ENCODE measurements at places on chromosomes 16 and 17. TPM values are rescaled to one million over a fixed set of nuclear protein-coding genes. Genes with fewer than 3 reads are reported as not detected.

- no peak overlapping the region for H3K27ac ChIP-seq
- peak overlapping the region; percentile 93 for H3K4me3 ChIP-seq
- no peaks in the 10 kb centered on the region for H3K36me3 ChIP-seq
- no peaks in the 10 kb centered on the region for H3K27me3 ChIP-seq
Observed at GRCh38 chr17:60390186-60390585, 1.7 kb downstream of the USP32 start.

DNA sequence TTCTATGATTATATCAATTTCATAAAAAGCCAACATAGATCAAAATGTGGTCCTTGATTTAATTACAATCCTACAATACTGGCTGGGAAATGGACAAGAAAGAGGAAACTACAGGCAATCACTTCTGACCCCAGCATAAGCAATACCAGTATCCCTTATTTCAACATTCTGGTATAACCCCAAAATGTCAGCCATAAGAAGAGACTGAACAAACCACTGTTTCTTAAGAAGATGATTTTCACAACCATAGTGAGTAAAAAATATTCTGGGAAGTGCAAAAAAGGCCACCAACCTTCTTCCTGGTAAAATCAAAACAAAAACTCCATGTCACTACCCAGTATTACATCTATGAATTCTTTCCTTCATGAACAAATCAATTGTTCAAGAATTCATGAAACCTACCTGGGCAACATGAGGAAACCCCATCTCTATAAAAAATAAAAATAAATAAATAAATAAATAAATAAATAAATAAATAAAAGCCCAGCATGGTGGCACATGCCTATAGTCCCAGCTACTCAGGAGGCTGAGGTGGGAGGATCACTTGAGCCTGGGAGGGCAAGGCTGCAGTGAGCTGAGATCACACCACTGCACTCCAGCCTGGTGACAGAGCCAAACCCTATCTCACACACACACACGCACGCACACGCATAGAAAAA is 7.5 kb downstream of the N4BP1 start:
- H3K4me1 ChIP-seq = peaks cover 51% of the 10 kb centered on the region
- H3K27me3 ChIP-seq = no peaks in the 10 kb centered on the region
- H3K4me3 ChIP-seq = no peak overlapping the region
- peak overlapping the region; percentile 56 for H3K27ac ChIP-seq
- no peak for DNase-seq
- H3K36me3 ChIP-seq = peaks cover 20% of the 10 kb centered on the region

DNA sequence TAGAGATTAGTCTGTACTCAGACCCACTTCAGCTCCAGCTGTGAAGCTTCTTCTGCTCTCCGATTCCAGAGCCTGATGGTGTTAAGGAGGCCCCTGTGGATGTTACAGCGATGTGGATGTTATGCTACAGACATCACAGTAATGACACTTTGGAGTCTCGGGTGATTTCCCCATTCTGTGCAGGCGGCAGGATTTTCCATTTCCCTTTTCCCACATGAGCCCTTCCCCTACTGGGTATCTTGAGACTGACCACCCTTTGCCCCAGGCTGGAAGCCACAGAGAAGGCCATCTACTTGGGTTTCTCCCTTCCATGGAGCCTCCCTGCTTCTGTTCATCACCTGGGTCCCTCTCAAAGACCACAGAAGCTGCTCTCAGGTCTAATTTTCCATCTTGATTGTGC is 78.3 kb downstream of the KCNJ12 start:
- no peak for DNase-seq
- peaks cover 31% of the 10 kb centered on the region for H3K4me1 ChIP-seq
- H3K27me3 ChIP-seq = peaks cover 21% of the 10 kb centered on the region
- no peak overlapping the region for H3K27ac ChIP-seq

- H3K36me3 ChIP-seq = peaks cover 31% of the 10 kb centered on the region
- peaks cover 37% of the 10 kb centered on the region for H3K4me1 ChIP-seq
- H3K4me3 ChIP-seq = no peak overlapping the region
Observed at GRCh38 chr17:27562777-27563455, 68.1 kb upstream of the LGALS9 start.

DNA sequence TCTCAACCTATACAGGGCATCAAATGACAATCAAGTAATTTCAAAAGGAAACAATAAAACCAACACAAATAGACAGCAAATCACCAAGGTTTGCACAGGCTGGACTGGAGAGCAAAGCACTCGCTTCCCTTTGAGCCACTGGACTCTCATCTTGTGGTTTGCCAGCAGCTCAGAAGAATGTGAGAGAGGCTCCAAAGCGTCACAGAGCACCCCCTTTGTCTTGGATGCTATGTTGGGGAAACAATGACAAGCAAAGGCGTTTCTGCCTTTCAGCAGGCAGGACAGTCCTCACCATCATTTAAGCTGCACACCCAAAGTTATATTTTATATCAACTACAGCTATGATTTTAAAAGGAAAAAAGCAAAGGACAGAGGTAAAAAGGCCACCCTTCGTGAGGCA is 13.2 kb downstream of the SLC6A4 start:
- no peaks in the 10 kb centered on the region for H3K36me3 ChIP-seq
- no peaks in the 10 kb centered on the region for H3K27me3 ChIP-seq
- no peaks in the 10 kb centered on the region for H3K4me1 ChIP-seq
- no peak overlapping the region for H3K27ac ChIP-seq

GRCh38 chr17:27526604-27527002 is 70.4 kb downstream of the KSR1 start:
- peaks cover 3% of the 10 kb centered on the region for H3K36me3 ChIP-seq
- no peak overlapping the region for H3K4me3 ChIP-seq
- peaks cover 64% of the 10 kb centered on the region for H3K4me1 ChIP-seq

DNA sequence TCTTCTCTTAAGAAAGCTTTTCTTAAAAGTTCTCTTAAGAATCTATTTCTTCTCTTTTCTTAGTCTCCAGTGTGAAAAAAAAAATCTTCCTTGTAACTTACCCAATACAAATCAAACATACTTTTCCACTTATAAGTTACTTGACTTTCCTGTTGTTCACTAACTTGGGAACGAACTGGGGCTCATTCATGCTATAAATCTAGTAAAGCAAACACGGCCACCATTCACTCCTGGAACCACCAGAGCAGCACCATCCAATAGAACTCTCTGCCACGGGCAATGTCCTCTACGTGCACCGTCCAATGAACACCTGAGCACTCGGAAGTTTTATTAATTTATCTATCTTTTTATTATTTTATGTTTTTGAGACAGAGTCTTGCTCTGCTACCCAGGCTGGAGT is 20.8 kb downstream of the SRP68 start:
- H3K36me3 ChIP-seq = peaks cover 52% of the 10 kb centered on the region
- no peak overlapping the region for H3K4me3 ChIP-seq
- peaks cover 19% of the 10 kb centered on the region for H3K4me1 ChIP-seq
- no peaks in the 10 kb centered on the region for H3K27me3 ChIP-seq

- H3K27me3 ChIP-seq = no peaks in the 10 kb centered on the region
- peaks cover 19% of the 10 kb centered on the region for H3K36me3 ChIP-seq
- H3K27ac ChIP-seq = peak overlapping the region; percentile 67
- DNase-seq = no peak
Observed at GRCh38 chr17:37523715-37524219, 34.1 kb downstream of the DUSP14 start.

DNA sequence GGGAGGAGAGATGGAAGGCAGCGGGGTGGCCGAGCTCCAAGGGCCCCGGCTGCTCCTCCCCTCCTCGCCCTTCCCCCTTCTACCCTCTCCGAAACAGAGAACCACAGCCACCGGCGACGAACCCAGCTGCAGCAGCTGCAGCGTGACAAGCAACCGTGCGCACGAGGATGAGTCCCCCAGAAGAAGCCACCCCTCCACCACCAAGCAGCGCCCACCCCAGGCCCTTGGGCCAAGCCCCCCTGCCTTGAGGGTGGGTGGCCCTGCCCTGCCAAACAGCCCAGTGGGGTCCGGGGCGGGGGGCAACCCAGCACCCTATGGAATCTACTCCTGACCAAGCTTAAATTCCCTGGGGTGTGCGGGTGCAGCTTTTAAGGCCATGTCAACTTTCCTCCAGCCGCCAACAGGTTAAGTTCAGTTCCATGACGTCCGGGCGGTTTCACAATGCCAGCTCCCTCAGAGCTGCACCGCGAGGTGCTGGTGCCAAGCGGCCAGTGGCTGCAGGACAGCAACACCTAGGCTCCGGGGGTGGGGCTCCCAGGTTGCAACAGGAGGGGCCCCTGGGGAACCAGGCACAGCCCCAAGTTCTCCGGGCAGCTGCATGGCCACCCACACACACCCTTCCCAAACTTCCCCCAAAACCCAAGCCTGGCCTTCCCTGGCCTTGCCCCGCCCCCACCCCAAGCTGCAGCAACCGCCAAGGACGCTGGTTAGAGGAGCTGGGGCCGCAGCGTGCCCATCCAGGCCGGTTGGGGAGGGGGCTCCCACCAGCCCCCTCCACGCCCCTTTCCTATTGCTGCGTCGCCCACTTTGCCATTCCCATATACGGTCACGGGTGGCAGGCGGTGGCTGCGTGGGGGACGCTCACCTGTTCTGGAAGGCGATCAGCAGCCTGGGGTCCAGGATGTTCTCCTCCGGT is 2.0 kb downstream of the CBX4 start:
- H3K4me1 ChIP-seq = peaks cover 44% of the 10 kb centered on the region
- H3K36me3 ChIP-seq = peaks cover 18% of the 10 kb centered on the region
- peak overlapping the region; percentile 91 for H3K4me3 ChIP-seq
- DNase-seq = peak; percentile 90

DNA sequence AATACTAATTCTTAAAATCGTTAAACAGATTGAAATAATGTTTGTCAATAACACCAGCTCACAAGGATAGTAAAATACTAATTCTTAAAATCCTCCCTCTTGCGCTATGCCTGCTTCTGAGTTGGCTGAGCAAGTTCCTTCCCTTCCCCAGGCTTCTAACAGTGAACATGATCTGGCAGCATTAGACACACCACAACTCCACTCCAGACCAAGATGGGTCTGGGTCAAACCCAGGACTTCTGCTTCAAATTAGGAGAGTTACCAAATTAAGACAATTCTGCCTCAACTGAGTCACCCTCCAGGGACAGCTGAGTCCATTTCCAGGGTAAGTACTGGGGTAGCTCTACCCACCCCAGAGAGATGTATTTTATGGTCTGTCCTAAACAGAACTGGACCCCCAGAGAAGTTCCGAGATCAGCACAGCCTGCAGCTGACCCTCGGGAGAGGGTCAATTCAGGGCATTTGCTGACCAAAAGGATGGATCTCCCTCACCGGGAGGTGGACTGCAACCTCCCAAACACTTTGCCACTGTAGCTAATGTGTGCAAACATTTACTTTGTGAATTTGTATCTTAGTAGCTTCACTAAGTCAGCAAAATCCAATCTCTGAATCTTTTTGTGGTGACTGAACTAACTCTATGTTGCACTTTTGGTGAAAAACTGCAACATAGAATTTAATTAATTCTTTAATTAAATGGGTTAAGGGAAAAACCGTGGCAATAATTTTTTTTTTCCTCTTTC is 48.8 kb downstream of the ADCY9 start:
- no peak overlapping the region for H3K4me3 ChIP-seq
- peaks cover 16% of the 10 kb centered on the region for H3K36me3 ChIP-seq
- no peak overlapping the region for H3K27ac ChIP-seq
- DNase-seq = no peak

DNA sequence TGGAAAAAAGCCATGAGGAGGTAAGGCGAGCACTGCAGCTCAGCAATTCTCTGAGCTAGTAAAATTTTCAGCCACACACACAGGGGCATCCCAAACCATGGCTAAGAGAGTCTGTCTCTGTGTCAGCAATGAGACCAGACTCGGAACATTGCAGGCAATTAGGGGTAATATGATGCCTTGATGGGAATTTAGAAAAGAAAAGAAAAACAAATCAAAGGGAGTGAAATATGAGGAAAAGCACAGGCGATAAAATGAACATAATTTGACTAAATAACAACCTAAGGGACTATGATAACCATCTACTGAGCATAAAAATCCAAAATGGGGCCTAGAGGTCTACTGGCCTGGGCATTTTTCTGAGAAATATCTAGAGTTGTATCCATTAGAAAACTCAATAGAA is 546.0 kb upstream of the PSMD7 start:
- H3K4me3 ChIP-seq = no peak overlapping the region
- no peaks in the 10 kb centered on the region for H3K4me1 ChIP-seq
- no peak for DNase-seq

DNA sequence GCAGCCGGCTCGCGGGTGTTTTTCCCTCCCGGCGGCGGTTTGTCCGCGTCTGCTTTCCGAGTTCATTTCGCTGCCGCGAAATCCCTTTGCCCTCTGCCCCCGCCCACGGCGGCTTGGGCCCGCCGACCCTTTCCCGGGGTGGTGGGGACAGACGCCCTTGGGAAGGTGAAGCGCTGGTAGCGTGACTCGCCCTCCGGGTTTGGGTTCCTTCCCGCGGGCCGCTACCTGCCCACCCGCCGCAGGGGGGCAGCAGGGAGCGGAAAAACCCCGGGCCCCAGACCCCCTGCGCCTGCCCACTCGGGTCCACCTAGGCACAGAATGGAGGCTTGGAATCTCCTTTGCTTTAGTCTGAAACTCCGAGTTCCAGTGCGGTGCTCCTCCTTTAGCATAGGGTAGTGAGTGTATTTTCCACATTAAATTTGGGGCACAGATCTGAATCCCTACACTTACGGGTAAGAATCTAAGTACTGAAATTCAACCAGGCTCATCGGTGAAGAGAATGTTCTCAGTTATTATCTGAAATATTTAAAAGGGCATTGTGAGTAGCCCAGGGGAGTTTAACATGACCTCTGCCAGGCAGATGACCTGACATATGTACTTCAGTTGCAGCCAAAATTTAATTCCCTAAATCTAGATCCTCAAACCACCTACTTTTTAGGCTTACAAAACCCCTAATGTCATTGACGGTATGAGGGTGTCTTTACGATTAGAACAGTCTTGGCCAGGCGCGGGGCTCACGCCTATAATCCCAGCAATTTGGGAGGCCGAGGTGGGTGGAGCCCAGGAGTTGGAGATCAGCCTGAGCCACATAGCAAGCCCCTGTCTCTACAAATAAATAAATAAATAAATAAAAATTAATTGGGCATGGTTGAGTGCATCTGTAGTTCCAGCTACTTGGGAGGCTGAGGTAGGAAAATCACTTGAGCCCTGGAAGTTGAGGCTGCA is 1.0 kb downstream of the NME2 start:
- DNase-seq = peak; percentile 70
- H3K27me3 ChIP-seq = no peaks in the 10 kb centered on the region
- H3K4me3 ChIP-seq = peak overlapping the region; percentile 84
- H3K36me3 ChIP-seq = peaks cover 57% of the 10 kb centered on the region
- H3K27ac ChIP-seq = peak overlapping the region; percentile 89
- H3K4me1 ChIP-seq = peaks cover 31% of the 10 kb centered on the region

- H3K4me1 ChIP-seq = no peaks in the 10 kb centered on the region
- no peaks in the 10 kb centered on the region for H3K36me3 ChIP-seq
- peaks cover 4% of the 10 kb centered on the region for H3K27me3 ChIP-seq
- DNase-seq = no peak
- H3K27ac ChIP-seq = no peak overlapping the region
Observed at GRCh38 chr17:14959106-14959648, 305.9 kb downstream of the PMP22 start.

- peak; percentile 19 for DNase-seq
- H3K27me3 ChIP-seq = peaks cover 39% of the 10 kb centered on the region
- peak overlapping the region; percentile 77 for H3K4me3 ChIP-seq
- H3K36me3 ChIP-seq = no peaks in the 10 kb centered on the region
- H3K4me1 ChIP-seq = peaks cover 10% of the 10 kb centered on the region
Observed at GRCh38 chr16:81779536-81780320, 637 bp downstream of the PLCG2 start.

Gene CACNG3
- not detected for total RNA-seq

Gene TBC1D3B
- 6.6 TPM for total RNA-seq

Gene CLDN6
- not detected for total RNA-seq

Gene VASN
- total RNA-seq = not detected

Gene MFSD6L
- 0.20 TPM for total RNA-seq

Gene EPOP
- total RNA-seq = 31.8 TPM

Gene MT4
- not detected for total RNA-seq

Gene ASPA
- total RNA-seq = not detected

Gene ITGAD
- not detected for total RNA-seq

Gene PRRT2
- 1.5 TPM for total RNA-seq

Gene ZNF287
- 9.5 TPM for total RNA-seq

Gene RNF43
- 1.1 TPM for total RNA-seq

Gene ALDH3A2
- total RNA-seq = 20.3 TPM

Gene CBX2
- total RNA-seq = 8.0 TPM

Gene PRDM7
- total RNA-seq = not detected

Gene PPY
- not detected for total RNA-seq

Gene NPIPB13
- 14.7 TPM for total RNA-seq

Measured in activated CD8-positive, alpha-beta T cell treated with anti-CD3 and anti-CD28 coated beads for 36 hours (primary cell).